MG63 (cell line): ENCODE measurements at places on chromosomes 16 and 17.

- DNase-seq: no peak
Measured at GRCh38 chr17:47281216-47281615, 27.6 kb downstream of the ITGB3 start.

DNA sequence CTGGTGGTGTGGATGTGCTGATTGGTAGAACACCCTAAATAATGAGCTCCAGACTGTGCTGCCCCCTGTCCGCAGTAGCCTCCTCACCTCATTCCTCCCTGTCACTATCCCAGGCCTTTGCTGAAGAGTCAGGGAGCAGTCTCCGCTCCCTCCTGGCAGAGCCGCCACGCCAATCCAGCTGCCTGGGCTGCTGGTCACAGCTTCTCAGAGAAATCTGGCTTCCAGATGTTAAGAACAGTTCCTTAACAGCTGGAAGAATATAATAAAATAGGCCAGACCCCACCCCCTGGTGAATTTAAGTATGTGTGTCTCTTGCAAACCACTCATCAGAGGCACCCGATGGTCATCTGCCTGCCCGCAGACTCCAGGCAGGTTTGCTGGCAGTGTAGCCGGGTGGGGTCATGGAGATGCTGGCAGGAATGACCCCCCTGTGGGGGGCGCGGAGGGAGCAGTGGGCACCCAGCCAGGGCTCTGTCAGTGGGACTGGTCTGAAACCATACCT, 161.0 kb downstream of the CCDC182 start:
- DNase-seq: no peak

- no peak for DNase-seq
Measured at GRCh38 chr16:35559911-35560636, 2100.7 kb downstream of the TP53TG3F start.

GRCh38 chr17:41618341-41619035, 5.9 kb downstream of the KRT17 start:
- no peak for DNase-seq

DNA sequence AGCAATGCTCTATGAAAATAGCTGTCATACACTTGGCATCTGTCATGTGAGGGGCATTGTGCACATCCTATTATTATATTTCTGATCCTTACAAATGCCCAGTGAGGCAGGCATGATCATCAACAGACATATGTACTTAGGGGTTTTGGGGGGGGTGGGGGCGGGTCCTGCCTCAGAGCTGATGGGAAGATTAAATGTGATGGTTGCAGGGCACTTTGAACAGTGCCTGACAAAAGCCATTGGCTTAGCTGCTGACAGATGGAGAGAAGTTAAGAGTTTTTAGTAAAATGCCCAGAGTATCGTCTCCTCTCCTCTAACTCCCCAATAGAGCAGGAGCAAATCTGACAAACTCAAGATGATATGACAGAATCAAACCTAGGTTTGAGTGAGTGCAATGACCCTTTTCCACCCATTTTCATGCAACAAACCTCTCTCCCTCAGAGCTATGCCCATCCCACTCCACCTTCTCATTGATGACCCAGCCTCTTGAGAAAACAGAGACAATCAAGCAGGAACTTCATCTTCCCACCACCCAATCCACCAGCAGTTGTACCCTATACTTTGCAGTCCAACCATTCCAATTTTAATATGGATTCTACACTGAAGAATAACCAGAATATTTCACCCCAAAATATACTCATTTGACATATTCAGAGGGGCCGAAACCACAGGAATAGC, 4.8 kb downstream of the KLHL11 start:
- DNase-seq: no peak

DNA sequence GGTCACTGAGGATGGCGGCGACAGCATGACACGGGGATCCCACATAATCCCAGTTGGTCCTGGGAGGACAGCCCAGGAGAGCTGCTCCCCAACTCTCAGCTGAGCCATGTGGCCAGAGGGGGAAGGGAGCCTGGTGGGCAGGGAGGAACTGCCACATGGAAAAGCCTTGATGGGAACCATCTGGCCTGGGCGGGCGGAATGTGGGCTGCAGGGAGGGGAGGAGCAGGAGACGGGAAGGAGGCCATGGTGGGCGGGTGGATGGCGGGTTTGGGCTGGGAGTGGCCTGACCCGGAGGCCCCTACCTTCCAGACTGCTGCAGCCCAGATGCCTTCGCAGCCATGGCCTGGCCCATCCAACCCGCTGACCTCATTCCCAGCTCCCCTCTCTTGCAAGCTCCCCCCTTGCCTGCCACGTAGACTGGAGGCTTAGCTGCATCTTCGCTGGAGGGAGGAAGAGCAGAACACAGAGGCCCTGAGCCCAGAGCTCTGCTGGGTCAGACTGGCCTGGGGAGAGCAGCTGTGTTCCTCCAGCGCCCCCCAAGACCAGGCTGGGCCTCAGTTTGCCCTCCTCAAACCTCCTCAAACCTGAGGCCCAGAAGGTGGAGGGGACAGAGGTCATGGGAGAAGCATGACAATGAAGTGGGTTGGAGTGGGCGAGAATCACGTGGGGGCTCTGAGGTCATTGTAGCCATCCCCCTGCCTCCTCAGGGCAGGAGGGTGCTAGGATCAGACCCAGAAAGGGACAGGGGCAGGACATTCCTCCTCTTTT, 8.2 kb upstream of the COL1A1 start:
- peak; percentile 100 for DNase-seq
